ENCODE measurements at places on chromosomes 16 and 17.

- no peak for DNase-seq
Measured at GRCh38 chr17:8701754-8702153, 42.9 kb downstream of the CCDC42 start.

GRCh38 chr17:80940171-80941123, 51.2 kb upstream of the CHMP6 start:
- DNase-seq = no peak

DNA sequence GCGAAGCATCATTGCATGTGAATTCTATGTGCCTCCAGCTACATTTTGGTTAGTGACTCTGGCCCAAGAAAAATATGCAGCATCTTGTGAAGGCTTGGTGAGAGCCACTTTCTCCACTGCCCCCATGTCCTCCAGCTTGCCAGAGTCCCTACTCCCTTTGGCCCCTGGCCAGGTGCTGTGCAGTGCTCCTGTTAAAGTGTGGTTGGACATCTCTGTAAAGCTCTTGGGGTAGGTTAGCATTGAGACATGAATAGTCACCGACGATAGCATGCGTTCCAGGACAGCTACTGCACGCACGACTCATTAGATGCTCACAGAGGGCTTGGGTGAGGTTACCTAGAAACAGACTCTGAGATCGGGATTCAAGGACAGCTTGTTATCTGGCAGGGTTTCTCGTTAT, 48.6 kb downstream of the FOXL1 start:
- no peak for DNase-seq

GRCh38 chr16:88917915-88918627, 51.6 kb upstream of the PABPN1L start:
- DNase-seq = no peak

DNA sequence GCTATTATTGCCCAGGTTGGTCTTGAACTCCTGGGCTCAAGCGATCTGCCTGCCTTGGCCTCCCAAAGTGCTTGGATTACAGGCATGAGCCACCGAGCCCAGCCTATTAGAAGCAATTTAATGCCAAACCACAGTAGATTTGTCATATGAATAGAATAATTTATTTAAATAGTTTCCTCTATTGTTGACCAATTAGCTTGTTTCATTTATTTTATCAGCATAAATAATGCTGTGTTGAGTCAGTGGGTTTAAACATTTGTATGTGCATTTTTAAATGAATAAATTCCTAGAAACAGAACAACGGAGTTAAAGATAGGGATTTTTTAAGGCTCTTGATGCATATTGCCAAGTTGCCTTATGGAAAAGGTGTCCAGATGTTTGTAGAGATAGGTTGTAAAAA, 26.7 kb downstream of the FTO start:
- no peak for DNase-seq

GRCh38 chr17:82910041-82910481, 70.2 kb upstream of the ZNF750 start:
- no peak for DNase-seq

- no peak for DNase-seq
Measured at GRCh38 chr16:24372824-24373223, 116.7 kb downstream of the CACNG3 start.

- DNase-seq = no peak
Measured at GRCh38 chr17:38469875-38470274, 41.6 kb downstream of the ARHGAP23 start.

DNA sequence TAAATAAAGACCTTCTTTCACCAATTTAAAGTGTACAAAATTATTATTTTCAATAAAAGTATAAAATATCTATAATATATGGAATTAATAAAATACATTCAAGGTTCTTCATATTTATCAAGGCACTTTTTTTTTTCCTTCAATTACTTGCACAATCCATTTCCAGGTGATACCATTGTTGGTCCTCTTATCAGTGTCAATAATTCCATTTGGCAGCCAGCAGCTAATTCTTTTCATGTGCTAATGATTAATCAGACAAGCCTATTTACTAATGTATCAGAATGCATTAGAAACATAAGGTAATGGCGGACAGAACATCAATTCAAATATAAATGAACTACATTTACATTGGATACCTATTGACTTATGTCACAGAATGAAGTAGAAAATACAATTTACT, 622.2 kb downstream of the TOX3 start:
- no peak for DNase-seq

GRCh38 chr17:77733576-77734296, 224.8 kb upstream of the TNRC6C start:
- no peak for DNase-seq

DNA sequence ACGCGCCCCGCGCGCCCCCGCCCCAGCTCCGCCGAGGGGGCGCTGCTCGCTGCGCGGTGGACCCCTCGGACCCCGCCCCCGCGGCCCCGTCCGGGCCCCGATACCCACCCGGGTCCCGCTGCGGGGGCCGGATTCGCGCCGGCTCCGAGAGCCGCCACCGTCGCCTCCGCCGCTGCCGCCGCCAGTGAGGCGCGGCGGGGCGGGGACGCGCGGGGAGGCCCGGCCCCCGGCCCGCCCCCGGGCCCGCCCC, at the start of gene TBC1D16:
TSS of gene TBC1D16 (minus strand) at position 186 of the 250 bp plus-strand sequence. CDS start 22,325 bp downstream, outside the sequence.
- no peak for DNase-seq

DNA sequence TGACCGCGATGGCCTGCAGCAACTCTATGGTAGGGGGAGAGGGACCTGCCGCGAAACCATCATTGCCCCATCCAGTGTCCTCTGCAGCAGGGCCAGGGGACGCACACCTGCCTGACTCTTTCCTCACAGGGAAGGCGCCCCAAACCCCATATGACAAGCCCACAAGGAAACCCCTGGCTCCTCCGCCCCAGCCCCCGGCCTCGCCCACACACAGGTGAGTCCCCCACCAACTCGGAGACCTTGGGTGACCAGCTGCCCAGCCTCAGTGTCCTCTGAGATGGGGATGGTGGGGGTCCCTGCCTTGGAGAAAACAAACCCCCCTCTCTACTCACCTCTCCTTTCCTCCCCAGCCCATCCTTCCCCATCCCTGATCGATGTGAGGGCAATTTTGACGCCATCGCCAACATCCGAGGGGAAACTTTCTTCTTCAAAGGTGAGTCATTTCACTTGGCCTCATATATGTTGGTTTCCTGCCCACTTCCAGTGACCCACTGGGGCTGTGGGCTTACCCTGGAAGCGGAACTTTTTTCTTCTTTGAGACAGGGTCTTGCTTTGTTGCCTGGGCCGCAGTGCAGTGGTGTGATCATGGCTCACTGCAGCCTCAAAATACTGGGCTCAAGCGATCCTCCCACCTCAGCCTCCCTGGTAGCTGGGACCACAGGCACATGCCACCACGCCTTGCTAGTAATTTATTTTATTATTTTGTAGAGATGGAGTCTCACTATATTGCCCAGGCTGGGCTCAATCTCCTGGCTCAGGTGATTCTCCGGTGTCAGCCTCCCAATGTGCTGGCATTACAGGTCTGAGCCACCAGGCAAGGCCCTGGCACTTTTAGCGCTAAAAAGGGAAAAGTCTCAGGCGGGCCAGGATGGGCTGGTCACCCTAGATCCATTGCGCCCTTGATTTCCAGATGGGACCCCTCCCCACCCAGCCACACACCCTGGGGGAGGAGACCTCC, 8.0 kb upstream of the IL32 start:
- DNase-seq = no peak

DNA sequence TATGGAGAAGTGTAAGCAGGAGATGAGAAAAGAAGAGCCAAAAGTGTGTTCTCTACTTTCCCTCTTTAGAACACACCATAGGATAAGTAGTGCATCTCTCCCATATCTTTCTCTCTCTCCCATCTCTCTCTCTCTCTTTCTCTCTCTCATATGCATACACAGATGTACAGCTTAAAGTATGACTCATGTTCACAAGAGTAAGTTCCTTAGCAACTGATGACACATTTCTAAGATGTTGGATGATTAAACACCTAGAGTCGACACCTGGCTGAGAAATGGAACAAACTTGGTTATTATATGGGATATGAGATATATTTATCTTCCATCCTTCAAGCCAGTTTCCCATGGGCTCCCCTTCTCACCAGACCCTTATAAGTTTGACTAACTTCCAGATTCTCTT, 113.5 kb downstream of the TMEM132E start:
- no peak for DNase-seq

GRCh38 chr17:57852955-57853328, 3.1 kb upstream of the MRPS23 start:
- no peak for DNase-seq

DNA sequence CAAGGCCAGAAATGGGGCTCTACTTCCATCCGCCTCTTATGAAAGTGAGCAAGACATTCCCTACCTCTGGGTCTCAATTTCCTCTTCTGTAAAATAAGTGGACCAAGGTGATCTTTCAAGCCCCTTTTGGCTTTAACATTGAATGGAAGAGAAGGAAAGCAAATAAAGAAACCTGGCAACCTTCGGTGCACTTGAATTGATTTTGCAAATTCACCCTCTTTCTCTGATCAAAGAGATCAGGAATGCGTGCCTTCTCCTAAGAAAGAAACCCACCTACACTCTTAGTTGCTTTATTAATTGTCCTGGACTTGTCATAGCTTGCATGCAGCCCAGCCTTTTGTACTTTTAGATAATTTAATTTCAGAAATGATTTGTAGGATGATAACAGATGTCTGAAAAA, 3.0 kb downstream of the MSI2 start:
- DNase-seq = no peak

- DNase-seq = peak; percentile 65
Measured at GRCh38 chr17:8470447-8471047, 34.9 kb downstream of the NDEL1 start.

DNA sequence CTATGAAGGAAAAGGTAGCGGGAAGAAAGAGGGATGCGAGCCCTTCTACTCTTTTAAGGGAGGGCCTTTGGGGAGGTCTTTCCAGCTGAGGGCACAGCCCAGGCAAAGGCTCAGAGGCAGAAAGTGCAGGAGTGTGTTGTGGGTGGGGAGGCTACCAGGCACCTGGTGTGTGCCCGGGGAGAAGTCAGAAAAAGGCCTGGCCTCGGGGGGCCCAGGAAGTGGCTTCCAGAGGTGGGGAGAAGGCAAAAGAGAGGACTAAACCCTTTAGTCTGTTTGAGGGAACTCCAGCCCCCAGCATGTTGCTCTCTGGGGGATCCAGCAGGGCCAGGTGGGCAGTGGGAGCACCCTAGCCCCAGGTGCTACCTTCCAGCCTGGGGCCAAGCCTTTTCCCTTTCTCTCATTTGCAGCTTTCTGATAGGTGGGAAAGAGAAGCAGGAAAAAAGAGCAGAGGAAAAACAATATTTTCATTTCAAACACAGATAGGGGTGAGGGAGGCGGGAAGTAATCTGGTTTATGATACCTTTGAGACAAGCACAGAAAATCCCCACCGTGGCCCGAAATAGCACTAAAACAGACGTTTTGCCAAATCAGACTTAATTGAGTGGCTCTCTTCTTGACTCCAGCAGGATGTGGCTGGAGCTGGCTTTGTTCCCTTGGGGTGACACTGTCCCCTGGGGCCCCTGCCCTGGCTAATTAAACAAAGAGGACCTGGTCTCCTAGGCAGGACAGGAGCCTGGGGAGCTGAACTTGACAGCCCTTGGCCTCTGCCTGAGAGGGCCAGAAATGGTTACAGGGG, 10.4 kb downstream of the RAI1 start:
- DNase-seq = no peak

Measured in DMS79 treated with DMSO at 0.1 percent for 48 hours (cell line).